Activated T-helper 17 cell treated with anti-CD3 and anti-CD28 coated beads, Interleukin-2, amount 50 U/mL, for 72 hours (primary cell): ENCODE measurements at places on chromosomes 7 and 10.

GRCh38 chr7:114062810-114063209 is 144.0 kb upstream of the PPP1R3A start:
- no peak for ATAC-seq

- ATAC-seq: peak; percentile 93
These were observed 7.0 kb upstream of the SFMBT2 start for GRCh38 chr10:7417807-7418206.

GRCh38 chr10:108187408-108188012 is 1023.0 kb upstream of the SORCS1 start:
- ATAC-seq: no peak

DNA sequence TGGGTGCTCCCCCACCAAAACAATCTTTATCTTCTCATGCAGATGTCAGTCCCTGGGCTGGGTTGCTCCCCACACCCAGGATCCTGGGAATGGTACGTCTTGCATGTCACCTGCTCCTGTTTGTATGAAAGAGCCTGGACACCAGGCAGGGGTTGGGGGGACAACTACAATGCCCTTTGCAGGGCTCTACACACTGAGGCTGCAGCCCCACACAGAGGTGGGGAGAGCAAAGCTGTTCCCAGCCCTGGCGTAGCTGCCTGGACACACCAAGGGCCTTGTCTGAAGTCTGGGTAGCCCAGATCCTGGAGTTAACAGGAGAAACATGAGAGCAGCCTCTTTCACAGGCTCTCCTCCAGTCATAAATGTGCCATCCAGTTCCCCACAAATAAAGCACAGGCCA is 61.2 kb upstream of the TMEM72 start:
- no peak for ATAC-seq

DNA sequence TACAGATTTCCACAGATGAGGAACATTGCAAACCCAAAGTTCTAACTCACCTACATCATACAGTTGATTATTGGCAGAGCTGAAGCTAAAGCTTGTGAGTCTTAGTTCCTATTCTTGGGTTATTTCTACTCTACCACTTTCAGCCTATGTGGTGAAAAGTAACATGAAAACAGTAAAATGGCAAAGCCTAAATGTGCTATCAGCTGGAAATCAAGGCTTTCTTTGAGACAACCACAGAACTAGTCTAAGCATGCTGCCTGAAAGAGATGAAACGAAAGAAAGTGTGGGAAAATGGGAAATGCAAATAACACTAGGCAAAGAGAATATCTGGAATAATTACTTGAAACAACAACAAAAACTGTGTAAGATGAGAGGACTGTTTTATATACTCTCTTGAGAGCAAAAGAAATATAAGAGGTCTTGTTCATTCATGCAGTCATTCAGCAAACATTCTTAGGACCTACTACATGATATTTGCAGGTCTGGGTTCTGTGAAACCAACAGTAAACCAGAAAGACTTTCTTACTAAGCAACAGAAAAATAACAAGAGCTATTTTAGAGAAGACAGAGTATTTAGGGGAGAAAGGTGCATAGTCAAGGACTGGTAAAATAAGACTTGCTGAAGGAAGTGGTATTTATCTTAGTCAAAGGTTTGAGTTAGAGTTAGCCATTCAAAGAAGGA is 437.1 kb downstream of the HTR7 start:
- no peak for ATAC-seq

DNA sequence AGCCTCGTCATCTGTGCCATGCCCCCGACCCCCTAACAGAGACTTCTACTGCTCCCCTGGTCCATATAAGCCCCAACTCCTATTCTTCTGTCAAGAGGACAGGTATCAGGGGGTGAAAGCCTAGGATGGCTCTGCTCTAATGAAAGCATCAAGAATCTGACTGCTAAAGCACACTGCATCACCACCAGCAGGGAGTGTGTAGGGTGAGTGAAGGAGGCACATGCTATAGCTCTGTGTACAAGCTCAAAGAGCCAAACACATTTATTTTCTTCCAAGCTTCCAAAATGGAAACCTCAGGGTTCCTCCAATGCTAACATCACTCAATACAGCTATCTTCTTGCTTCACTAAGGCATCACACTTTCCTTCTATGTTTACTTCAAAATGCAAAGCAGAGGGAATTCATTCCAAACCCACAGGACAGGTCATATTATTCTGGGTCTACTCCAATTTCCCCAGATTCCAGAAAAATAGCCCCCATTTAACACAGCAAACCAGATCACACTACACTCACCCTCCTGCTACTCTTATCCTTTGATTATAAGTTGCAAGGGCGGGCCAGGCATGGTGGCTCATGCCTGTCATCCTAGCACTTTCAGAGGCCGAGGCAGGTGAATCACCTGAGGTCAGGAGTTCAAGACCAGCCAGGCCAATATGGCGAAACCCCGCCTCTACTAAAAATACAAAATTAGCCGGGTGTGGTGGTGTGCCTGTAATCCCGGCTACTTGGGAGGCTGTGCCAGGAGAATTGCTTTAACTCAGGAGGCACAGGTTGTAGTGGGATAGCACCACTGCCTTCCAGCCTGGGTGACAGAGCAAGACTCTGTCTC is 36.6 kb downstream of the RHEB start:
- no peak for ATAC-seq

- no peak for ATAC-seq
These were observed 133.1 kb downstream of the RAPGEF5 start for GRCh38 chr7:22223807-22224206.

- ATAC-seq: no peak
These were observed 5.4 kb downstream of the EPC1 start for GRCh38 chr10:32341596-32341995.

DNA sequence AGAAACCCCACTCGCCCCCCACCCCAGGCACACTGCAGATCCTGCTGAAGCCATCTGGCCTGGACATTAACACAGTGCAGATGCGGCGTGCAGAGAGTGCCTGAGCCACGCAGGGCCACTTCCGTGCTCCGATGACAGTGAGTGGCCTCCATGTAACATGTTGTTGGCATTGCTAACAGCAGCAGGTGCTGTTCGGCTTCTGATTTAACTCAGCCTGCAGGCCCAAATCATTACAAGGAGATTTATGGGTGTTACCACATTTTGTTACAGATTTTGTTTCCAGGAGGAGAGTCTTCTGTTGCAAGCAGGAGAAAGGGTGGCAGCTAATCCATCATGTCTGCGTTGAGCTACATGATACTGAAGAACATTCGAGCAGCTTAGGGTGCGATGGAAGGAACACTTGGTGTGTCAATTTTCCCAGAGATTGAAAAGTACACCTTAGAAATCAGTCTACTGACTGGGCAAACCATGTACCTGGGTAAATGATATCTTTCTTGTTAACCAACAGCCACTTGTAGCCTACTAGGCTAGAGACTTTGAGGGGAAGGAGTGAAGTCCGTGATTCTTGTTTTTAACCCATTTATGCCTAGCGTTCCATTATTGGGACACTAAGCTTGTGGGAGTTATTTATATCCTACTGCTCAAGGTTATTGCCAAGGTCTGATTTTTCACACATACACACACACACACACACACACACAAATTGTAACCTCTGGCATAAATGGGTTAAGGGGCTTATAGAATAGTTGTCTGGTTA is 90.0 kb downstream of the JCAD start:
- no peak for ATAC-seq

DNA sequence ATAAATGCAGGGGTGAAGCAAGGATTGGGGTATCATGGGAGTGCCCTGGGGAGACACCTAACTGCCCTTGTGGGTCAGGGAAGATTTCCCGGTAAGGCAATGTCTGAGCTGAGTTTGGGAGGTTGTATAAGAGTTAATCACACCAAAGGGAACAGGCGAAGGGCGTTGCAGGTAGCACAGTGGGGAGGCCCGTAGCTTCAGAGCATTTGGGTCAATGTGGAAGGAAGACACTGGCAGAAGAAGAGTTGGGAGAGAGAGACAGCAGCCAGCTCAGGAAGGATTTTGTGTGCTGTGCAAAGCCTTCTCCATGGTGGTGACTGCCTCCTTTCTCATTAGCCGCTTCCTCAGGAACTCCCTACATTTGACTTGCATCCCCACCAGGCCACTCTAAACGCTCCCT is 80.8 kb upstream of the LEP start:
- no peak for ATAC-seq

DNA sequence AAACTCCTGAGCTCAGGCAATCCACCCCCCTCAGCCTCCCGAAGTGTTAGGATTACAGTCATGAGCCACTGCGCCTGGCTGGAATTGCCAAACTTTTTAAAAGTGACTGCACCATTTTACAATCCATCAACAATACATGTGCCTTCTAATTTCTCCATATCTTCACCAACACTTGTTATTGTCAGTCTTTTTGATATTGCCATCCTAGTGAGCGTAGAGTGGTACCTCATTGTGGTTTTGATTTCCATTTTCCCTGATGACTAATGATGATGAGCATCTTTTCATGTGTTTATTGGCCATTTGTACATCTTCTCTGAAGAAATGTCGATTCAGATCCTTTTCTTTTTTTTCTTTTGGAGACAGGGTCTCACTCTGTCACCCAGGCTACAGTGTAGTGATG is 21.7 kb upstream of the STRIP2 start:
- ATAC-seq: peak; percentile 35

GRCh38 chr10:77016855-77017254 is 620.8 kb downstream of the KCNMA1 start:
- ATAC-seq: no peak

GRCh38 chr7:2471022-2471329 is 5.2 kb downstream of the GRIFIN start:
- no peak for ATAC-seq

DNA sequence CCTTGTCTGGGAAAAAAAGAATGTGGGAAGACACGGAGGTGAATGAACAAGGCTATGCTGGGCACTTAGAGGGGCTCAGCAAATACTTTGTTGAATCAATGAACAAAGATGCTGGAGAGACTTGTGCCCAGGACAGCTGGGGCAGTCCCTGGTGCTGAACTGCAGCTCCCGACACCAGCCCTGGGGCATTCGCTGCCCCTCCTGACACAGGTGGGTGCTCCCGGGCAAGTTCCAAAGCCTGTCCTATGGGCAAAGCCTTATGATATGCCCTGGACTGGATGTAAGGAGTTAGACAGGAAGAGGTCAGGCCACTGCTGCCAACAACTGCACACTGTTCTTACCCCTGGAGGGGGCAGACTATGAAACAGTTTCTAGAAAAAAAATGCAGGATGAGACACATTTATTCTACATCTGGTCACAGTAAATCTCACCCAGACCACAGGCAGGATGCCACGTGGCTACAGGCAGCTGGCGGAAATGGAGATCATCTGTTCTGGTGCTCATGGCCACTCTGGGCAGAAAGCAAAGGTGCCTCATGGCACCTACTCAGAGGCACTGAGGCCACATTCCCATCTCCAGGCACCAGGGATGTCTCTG is 21.9 kb upstream of the FRAT2 start:
- ATAC-seq: no peak

DNA sequence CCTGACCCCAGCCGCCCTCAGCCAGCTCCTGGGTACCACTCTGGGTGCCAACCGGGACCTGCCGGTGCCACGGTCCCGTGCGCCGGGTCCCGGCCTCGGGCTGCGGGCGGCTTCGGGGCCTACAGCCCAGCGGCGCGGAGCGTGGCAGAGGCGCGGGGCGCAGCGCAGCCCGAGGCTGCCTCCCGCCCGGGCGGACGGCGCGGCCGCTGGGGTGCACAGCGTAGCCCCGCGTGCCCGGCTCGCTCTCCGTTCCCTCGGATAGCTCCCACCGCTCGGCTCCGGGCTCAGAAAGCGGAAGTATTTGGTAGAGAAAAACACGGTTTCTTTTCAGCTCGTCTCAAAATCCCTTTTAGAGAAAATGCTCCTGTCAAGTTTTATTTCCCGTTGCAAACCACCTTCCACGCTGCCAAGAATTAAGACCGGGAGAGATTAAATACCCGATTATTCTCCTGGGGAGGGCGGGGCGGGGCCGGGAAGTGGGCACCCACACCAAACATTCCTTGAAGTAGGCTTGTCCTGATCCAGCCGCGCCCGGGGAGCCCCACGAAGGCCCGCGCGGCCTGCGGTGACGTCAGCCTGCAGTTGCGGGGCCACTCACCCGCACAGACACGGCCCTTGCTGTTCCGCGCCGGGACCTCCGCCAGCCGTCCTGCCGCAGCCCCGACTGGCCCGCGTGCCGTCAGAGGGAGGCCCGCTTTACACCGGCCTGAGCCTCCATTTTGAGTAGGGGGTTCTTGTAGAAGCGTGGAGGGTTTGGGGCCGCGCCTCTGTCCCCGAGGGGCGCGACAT is 7.2 kb downstream of the HOXA13 start:
- peak; percentile 28 for ATAC-seq

- peak; percentile 82 for ATAC-seq
These were observed 2.0 kb upstream of the TM9SF3 start for GRCh38 chr10:96588616-96589419.

DNA sequence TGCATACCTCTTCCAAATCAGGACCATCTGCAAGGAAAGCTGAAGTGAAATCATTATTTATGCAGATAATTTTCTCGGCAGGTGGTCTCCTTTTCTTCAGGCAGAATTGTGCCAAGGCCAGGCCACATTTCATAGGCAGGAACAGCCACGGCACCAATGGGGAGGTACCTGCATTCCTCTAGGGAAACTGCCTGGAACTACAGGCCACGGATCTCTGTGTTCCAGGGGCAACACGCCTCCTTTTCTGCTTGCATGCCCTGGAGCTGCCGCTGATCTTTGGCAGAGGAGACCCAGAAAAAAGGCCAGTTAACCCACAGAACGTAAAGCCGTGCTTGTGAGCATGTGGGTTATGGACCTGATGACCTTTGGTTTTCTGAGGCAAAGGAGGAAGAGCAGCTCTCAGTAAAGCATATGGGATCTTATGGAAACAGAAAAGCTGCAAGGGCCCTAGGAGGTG is 111.2 kb upstream of the KIAA1217 start:
- ATAC-seq: no peak

DNA sequence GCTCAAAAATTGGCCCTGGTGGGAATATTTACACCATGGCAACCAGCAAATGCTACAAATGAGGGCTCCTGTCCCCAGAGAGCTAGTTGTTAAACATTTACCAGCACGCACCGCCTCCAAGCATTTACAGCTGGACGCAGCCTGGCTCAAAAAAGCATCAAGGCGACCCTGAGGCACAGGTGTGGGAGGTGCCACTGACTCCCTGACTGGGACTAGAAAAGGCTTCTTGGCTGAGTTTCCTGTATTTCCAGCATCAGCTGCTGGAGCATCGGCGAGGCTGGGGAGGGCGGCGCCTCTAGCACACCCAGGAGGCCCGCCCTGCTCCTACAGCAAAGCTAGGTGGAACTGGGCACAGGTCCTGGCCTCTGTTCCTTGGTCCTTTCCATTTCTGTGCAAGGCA is 43.5 kb upstream of the ZRANB1 start:
- no peak for ATAC-seq

GRCh38 chr10:8583096-8583495 is 528.6 kb downstream of the GATA3 start:
- ATAC-seq: no peak
